ENCODE measurements at places on chromosomes 7 and 10. TPM values are rescaled to one million over a fixed set of nuclear protein-coding genes. Genes with fewer than 3 reads are reported as not detected.

TAS2R41 gene
- not detected for total RNA-seq

PDZD7 gene
- 1.4 TPM for total RNA-seq

IDE gene
- 35.4 TPM for total RNA-seq

GRCh38 chr10:51169111-51169510, 94.8 kb downstream of the PRKG1 start:
- no peak for DNase-seq

DNA sequence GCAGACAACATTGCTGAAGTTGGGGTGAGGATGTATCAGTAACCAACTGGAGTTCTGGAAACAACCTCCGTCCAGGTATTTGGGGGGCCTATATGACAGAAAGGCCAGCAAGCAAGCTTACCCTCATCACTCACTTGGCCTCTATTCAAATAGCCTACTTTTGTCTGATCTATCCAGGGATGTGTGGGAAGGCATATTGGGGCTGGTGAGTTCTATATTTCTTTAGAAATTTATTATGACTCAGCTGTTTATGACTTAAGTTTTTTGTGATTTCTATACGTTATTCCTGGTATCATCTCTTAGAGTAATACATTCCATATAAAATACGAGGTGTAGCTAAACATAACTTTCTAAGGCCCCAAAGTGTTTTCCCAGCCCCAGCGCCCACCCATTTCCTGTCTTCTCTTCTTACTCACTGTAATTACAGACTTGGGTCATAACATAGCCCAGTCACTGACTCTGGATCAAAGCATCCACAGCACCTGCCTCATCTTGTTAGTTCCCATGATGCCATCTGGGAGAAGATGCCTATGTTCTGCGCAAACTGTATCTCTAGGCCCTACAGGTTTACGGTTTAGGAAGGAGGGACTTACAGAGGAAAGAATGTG, 18.1 kb downstream of the GARS1 start:
- DNase-seq: no peak

DNA sequence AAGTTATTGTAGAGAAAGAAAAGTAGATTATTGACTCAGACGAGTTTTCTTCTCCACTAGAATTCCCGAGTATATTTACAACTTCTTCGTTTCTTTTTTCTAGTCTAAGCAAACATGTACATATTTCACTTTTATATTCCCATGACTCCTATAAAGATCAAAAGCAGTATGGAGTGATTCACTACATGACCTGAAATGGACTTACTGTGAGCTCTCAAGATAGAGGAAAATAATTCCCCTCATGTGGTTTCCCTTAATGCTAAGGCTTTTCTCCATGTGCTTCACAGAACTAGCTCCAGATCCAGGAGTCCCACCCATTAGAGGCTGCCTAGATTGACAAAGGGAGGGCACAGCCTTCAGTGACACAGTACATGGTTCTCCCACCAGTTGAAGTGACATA, 823.1 kb upstream of the LRRTM3 start:
- DNase-seq: no peak

All from type B pancreatic cell (in vitro differentiated cells).